HFF-Myc (cell line): ENCODE measurements at places on chromosomes 2 and 18.

GRCh38 chr18:29434650-29435049 lies 1257.7 kb upstream of the CDH2 start:
- no peak for DNase-seq

GRCh38 chr18:58993260-58993659 lies 128.6 kb downstream of the ZNF532 start:
- peak; percentile 72 for DNase-seq

- DNase-seq, result no peak
Observed at GRCh38 chr2:181657379-181657778, 474 bp upstream of the CERKL start.

- no peak for DNase-seq
Observed at GRCh38 chr2:237878321-237879057, 19.1 kb downstream of the RAMP1 start.

GRCh38 chr2:41736105-41736567 lies 311.7 kb upstream of the PKDCC start:
- no peak for DNase-seq

GRCh38 chr2:232666051-232666805 lies 30.9 kb upstream of the GIGYF2 start:
- DNase-seq, result no peak

GRCh38 chr18:35267809-35268208 lies 22.2 kb downstream of the ZSCAN30 start:
- DNase-seq, result no peak
